ENCODE measurements at places on chromosomes 12 and 14. TPM values are rescaled to one million over a fixed set of nuclear protein-coding genes. Genes with fewer than 3 reads are reported as not detected.

DNA sequence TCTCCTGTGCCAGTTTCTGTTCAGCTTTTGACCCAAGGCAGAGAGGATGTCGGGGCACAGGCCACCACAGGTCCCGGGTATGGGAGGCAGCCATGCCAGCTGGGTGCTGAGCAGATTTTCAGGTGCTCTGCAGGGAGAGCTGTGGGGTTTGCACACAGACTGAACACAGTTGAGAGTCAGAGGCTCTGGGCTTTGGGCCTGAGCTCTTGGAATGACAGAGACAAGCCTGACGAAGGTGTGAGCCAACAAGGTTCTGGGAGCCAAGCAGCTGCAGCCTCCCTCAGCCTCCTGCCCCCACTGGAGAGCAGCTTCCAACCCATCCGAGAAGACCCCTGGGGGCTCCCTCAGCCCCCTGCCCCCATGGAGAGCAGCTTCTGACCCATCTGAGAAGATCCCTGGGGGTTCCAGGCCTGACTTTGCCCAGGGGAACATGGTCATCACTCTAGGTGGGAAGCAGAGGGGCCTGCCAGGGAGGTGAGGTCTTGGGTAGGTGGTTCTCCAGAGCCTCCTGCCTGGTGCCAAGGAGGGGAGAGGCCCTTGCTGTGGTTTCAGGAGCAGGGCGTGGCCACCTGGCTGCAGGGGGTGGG is 13.8 kb downstream of the FBRSL1 start:
- no peak for DNase-seq

GRCh38 chr12:93587611-93588010 is 15.1 kb downstream of the SOCS2 start:
- DNase-seq, result no peak

DNA sequence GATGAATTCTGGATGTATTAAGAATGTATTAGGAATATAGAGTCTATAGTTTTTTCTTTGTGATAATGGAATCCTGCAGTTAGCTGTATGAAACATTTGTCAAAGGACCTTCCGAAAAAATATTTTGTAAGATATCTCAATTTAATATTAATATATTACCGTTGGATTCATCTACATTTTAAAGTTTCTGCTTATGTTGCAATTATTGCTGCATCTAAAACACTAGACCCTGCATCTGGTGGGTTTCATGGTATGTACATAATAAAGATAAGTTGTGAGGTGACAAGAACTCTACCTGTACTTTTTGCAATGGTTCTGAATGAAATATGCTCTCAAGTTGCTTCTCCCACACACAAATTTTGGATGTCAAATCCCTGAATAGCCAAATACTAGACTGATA is 565.9 kb upstream of the FBXO33 start:
- no peak for DNase-seq

DNA sequence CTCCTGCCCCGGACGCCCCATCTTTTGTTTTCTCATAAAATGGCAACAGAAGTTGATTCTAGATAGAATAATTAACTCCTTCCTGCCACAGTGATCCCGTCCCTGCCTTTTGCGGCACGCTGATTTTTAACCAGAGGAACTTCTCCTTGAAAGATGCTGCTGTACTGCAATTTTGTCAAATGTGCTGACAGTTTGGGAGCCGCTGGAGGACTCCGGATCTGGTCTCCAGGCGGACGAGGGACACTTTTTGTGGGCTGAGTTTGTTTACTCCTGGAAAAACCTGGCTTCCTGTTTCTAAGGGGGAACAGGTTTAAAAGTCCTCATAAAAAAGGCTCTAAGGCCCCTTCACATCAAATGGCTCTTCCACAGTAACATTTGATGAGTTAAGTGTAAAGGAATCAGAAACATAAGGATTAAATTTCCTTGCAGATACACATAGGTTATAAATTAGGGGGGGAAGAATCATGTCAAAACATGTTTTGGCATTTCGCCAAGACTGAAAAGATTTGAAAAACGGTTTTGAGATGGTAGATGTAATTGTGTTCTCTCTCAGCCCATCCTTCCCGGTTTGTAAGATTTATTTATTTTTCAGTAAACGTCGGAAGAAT is 15.5 kb downstream of the FZD10 start:
- no peak for DNase-seq

- no peak for DNase-seq
Observed at GRCh38 chr12:45934956-45935355, 55.4 kb downstream of the SCAF11 start.

DNA sequence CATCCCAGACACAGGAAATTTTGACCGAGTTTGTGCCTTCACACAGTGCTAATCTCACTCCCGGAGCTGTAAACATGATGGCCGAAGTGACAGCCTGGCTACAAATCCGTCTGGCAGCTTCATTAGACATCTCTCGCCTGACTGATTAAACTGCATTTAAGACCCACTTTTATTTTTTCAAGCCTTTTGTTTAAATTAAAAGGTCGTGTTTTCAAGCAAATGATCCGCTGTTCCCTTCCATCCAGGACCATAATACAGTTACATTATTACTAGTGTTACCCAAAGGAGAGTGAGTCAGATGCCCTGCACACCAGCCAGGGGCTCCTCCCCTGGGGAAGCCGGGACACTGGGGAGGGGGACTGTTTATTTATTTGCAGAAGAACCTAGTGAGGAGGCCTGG is 200.2 kb downstream of the EXOC5 start:
- no peak for DNase-seq

GRCh38 chr12:111759991-111760390 is 6.7 kb upstream of the ALDH2 start:
- no peak for DNase-seq

DNA sequence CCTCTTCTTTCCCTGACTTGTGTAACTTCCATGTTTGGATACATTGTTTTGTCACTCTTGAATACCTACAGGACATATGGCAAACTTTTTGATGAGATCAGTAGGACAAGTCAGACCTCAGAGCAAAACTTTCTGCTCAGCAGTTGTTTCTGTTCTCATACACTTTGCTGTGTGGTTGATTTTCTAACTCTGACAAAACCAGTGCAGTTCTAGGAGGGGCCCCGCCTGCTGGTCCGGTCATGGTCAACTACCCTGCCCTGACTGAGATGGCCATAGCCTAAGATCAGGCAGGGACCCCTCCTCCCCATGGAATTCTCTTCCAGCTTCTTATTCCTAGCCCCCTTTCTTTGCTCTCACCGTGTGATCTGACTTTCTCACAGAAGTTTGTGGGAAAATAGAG is 92.8 kb downstream of the OTOGL start:
- DNase-seq, result peak; percentile 28

- DNase-seq, result no peak
Observed at GRCh38 chr12:108649126-108649525, 15.4 kb upstream of the SELPLG start.

DNA sequence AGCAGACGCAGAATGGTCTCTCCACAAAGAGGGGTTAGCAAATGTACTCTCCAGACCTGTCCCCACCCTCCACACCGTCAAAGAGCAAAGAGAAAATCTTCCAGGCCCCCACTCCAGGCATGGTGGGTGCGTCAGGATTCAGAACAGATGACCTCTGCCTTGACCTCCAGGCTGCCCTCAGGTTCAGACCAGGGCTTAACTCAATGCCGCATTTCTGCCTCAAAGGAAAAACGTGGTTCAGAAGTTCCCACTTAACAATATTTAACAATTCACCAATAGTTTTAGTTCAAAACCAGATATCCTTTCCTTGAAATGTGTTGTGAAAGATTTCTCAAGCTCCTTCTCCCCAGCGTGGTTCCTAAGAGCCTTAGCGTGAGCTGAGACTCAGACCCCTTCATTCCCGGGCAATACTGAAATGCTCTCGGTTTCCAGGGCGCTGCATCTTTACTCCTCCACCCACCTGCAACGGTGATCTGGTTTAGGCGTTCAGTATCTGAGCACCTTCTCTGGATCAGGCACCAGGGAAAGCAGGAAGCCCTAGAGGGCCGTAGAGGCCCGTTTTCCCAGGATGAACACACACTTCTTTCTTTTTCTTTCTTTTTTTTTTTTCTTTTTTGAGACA is 22.9 kb downstream of the HSP90AA1 start:
- DNase-seq, result peak; percentile 46

- DNase-seq, result no peak
Observed at GRCh38 chr12:40203060-40203430, 21.8 kb upstream of the LRRK2 start.

DNA sequence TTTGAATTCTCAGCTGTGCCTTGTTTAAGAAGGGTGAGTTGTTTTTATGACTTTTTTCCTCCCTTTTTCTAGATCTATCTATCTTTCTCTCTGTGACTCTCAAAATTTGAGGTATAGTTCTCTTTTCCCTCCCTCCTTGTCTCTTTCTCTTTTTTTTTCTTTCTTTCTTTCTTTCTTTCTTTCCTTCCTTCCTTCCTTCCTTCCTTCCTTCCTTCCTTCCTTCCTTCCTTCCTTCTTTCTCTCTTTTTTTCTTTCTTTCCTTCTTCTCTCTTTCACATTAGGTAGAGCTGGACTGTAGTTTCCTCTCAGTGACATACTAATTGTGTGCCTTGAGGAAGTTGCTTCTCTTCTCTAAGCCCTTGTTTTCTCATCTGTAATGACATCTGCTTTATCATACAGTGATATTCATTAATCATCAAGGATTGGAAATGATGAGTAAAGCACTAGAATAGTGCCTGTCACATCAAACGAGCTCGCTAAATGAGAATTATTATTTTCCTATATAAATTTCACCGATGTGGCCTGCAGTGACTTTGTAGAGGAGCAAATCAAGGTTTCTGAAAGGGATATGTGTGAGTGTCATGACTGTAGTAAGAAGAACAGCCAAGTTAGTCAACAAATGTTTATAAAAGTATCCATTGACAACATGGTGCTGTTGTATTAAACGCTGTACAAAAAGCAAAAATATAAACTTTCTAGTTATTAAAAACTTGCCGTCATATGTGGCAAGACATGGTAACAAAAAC is 78.9 kb upstream of the SLC38A2 start:
- DNase-seq, result no peak

DNA sequence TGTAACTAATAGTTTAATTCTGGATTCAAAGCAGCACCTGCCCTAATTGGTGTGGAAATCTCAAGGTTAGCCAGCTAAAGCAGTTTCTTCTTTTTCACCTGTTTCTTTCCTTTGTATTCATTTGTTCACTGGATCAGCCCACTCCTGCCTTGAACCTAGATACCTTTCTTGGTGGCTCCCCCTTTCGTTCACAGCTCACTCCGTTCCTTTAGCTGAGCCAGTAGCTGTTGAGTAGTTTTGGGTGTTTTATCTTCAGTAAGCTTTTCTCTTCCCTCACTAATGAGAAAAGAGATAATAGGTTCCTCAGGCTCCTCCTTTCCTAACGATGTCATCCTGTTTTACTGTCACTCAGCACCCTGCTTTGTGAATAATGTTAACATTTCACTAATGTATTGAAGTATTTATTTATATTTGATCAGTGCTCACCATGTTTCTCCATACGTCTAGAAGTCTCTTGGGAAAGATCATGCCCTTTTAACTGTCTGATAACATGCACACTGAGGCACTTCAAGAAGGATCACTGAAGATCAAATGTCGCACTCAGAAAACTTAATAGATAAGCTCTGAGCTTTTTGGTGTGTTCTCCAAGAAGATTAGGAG is 121.1 kb downstream of the TGFB3 start:
- peak; percentile 19 for DNase-seq

GRCh38 chr12:63179224-63179623 is 28.2 kb upstream of the AVPR1A start:
- DNase-seq, result no peak

DNA sequence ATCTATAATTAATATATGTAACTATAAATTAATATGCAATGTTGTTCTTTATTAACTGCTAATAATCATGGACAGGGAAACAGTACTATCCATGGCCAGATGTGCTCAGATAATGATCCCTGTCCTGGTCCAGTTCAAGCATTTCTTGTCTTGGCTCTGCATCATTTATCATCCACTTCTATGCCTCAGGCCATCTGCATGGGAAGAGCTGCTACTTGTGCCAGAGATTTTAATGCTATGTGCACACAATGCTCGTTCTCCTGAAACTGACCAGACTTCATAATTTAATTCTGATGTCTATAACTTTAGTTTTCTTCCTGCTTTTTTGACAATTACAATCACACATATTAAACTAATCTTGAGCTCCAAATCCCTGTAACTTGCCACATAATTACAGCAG is 11.2 kb upstream of the TMX1 start:
- DNase-seq, result no peak

- DNase-seq, result no peak
Observed at GRCh38 chr12:131106349-131106941, 152.7 kb downstream of the ADGRD1 start.

DNA sequence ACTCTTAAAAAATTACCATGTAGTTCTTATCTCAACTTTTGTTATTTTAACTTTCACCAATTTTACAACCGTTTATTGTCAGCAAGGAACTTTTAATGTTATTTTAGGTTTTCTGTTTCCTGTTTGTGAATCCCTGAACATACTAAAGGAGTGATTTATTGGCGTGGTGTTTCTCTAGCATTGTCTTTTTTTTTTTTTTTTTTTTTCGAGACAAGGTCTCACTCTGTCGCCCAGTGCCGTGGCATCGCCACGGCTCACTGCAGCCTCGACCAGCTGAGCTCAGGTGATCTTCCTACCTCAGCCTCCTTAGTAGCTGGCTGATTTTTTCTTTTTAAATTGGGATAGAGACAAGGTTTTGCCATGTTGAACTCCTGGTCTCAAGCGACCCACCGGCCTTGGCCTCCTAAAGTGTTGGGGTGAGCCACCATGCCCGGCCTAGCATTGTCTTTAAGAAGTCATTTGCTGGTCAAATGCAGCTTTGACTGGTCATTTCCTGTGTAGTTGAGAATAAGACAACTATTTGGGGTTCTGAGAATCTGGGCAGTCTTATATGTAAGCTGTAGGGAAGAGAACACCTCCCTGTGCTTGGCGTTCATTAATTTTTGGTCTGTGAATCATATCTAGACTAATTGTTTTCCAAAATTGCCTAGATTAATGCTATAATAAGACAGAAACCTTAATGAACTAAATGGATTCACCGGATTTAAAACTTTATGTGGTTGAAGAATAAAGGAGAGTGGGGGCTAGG is 2.1 kb downstream of the WASHC4 start:
- DNase-seq, result no peak

DNA sequence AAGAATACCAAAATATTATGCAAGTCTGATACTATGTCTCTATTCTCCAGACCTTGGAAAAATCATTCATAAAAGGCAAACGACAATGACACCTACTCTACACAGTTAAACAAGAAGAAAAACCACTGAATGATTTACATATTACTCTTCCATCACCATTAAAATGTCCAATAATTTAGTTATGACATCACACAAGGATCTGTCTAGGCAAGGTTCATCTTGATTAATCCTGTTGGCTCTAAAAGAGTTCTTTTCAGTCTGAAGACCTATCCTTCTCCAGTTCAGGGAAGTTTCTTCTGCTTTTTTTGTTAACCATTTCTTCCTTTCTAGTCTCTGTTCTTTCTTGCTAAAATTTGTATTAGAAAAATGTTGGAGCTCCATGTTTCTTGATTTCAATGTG is 64.0 kb downstream of the OSBPL8 start:
- DNase-seq, result no peak

The SLC15A4 gene
- total RNA-seq, result 35.0 TPM

The LGR5 gene
- total RNA-seq, result 2.9 TPM

The GLT1D1 gene
- 9.2 TPM for total RNA-seq

The DDX51 gene
- 16.1 TPM for total RNA-seq

The HAL gene
- 0.15 TPM for total RNA-seq

The PYGL gene
- 103 TPM for total RNA-seq

The PRKD1 gene
- 3.2 TPM for total RNA-seq

The TMPRSS12 gene
- not detected for total RNA-seq
